NAMALWA (cell line): ENCODE measurements at places on chromosomes 3 and 15.

- DNase-seq: no peak
These were observed 40.0 kb upstream of the ATP10A start for GRCh38 chr15:25903024-25903581.

DNA sequence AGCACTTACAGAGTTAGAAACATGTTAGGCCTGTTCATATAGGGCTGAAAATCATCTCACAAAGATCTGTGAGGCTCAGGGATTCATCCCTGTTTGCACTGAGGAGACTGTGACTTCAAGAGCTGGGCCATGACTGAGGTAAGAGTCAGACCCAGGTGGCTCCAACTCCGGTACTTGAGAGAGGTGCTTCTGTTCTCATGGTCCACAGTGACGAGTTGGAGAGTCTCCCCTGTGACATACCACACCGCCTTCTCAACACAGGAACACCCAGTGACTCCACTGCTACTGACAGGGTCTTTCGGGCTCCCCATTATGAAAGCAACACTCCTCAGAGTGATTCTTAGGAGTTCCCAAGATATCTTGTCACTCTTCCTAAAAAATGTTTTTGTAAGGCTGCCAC is 27.4 kb downstream of the FSTL1 start:
- DNase-seq: no peak

GRCh38 chr15:63601704-63602185 is 4.6 kb downstream of the FBXL22 start:
- DNase-seq: peak; percentile 44

- no peak for DNase-seq
These were observed 226.6 kb downstream of the DPH6 start for GRCh38 chr15:35319354-35319753.

- DNase-seq: no peak
These were observed 31.4 kb downstream of the CTDSPL start for GRCh38 chr3:37892927-37893600.

GRCh38 chr3:10757021-10757820 is 58.8 kb upstream of the SLC6A11 start:
- DNase-seq: no peak

DNA sequence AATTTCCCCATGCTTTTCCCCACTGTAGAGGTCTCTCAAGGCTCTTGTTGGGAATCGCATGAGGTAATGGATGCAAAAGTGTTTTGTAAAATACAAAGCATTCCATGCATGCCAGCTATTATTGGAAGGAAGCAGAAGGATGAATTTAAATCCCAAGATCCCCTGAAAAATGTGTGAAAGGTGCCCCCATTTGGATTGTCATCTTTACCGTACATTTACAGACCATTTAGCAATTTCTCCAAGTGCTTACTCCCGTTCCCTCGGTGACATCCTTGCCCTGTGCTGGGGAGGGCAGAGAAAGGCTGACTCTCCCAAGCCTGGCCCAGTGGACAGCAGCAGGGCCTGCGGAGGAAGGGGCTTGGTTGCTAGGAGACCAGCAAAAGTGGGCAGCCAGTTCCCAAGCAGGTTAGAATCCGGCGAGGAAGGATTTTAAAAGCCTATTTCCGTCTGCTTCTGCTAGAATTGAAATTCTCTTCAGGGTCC is 31.1 kb upstream of the NEO1 start:
- DNase-seq: no peak

DNA sequence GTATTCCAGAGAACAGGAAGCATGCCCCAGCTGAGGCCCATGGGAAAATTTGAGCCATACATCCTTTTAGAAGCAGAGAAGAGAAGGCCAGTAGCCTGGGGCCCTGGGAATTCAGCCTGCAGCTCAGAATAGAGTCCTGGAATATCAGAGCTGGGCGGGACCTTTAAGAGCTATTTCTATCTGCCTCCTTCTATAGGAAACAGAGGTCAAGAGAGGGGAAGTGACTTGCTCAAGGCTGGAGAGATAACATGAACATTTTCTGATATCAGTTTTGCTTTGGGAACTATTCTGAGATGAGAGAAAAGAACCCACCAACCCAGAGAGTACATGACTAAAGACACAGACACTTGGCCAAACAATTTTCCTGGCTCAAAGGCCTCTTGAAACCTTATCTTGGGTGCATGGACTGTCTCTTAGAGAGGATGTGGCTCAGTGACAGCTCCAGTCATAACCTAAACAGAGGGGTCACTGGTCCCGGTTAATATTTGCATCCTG is 26.0 kb downstream of the MASP1 start:
- DNase-seq: no peak

GRCh38 chr15:42401544-42402454 is 42.5 kb downstream of the CAPN3 start:
- peak; percentile 70 for DNase-seq

- no peak for DNase-seq
These were observed 54.4 kb downstream of the WDR76 start for GRCh38 chr15:43881245-43881644.

- DNase-seq: peak; percentile 13
These were observed 24.0 kb downstream of the CP start for GRCh38 chr3:149197669-149198068.

DNA sequence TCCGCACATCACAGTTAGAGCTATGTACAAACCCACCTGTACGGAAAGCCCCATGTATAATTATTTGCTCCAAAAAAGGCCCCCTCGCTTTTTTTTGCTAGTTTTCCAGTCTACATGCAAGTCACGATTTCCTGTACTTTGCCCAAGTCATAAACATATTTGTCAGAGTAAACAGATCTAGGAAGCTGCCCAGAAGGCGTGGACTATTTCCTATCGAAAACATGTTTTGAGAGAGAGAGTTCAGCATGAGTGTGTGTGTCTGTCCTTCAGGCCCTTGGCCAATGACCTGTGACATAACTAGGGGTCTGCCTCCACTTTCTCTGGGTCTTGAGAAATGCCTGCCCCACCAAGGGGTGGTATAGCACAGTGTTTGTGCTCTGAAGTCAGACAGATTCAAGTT is 72.7 kb upstream of the HACD2 start:
- no peak for DNase-seq

GRCh38 chr15:90291679-90292356 is 26.3 kb downstream of the NGRN start:
- peak; percentile 80 for DNase-seq

DNA sequence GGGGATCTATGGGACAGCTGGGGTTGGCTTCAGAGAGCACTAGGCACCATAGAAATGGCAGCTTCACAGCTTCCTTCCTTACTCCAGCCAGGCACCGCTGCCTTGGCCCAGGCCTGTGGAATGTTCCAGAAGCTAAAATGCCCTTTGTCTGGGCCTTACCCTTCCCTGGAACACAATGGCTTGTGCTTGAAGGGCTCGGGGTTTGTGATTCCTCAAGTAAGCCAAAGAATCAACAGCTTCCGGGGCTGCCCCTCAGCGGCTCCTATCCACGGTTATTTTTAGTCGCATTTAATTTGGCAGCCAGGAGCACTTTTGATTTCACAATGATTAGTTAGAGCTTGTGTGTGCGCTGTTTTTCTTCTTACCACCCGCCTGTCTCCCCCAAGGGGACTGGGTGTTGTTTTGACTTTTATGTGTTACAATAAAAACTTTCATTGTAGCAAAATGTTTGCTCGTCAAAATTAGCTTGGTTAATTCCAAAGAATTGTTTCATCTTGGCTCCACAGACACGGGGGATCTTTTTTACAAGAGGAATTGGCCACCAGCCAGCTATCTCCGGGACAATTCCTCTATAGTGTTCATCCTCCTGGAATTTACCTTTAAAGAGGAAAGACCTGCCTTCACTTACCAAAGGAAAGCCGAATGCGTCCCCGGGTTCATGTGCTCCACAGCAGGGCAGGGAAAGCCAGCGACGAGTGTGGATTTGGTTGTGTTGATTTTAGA is 73.8 kb downstream of the TLE3 start:
- DNase-seq: no peak

DNA sequence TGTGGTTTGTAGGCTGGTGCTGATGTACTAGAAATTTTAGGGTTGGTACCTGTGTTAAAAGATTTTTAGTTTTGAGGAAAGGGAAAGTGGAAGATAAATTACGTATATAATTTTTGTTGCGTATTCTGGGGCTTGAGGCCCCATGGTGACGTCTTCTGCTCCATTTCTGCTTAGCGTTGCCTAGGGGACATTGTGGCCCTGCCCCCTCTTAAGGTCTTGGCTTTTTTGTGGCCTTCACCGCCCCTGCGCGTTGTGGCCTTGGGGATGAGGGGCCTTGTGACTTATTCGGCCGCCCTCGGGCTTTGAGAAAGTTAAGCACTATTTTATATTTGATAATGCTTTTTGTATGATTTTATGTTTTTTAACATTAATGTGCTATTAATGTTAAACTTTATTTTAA is 182.0 kb downstream of the KLF13 start:
- DNase-seq: no peak

- no peak for DNase-seq
These were observed 13.7 kb downstream of the LRRK1 start for GRCh38 chr15:100932676-100933348.

- no peak for DNase-seq
These were observed at the start of gene TRIM69 for GRCh38 chr15:44736181-44736765. TSS of gene TRIM69 (plus strand) at chr15:44736528. CDS start at chr15:44736705, 177 bp downstream.

DNA sequence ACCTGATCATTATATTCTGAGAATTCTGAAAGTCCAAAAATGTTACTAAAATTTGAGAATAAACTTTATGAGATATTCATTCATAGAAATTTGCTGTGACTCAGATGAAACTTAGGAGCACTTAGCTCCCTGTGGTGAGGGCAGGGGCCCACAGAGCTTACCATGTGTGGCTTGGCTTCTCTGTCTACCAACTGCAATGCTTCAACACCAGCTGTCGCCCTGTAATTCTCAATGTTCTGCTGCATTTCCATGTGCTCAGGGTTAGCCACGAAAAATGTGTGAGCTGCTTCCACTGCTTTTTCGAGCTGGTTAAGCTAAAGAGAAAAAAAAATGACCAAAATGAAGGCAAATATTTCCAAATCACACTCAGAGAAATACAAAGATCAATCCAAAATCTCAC is 125.6 kb downstream of the P3H2 start:
- no peak for DNase-seq

- DNase-seq: no peak
These were observed 39.2 kb downstream of the STAG1 start for GRCh38 chr3:136712941-136713340.

DNA sequence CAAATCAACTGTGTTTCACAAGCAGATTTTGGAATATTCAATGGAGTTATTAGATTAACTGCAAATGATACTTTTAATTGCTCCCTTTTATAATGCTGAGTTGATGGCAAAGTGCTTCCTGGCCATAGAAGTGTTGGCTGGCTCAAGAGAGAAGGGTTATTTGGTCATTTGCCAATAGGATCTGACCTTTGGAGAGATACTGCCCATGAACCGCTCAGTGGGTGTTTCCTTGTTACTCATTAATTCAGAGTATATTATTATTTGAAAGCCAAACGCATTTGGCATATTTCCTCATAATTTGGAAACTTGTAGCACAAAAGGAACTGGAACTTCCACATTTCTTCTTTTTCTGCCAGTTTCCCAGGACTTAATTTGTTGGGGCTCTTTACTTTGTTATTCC is 234.7 kb downstream of the CDIN1 start:
- DNase-seq: no peak

GRCh38 chr3:52458031-52458760 is 2.8 kb downstream of the NISCH start:
- no peak for DNase-seq

- DNase-seq: no peak
These were observed 407.0 kb downstream of the GAP43 start for GRCh38 chr3:116030131-116030850.

GRCh38 chr3:193016437-193016901 is 98.8 kb upstream of the MB21D2 start:
- no peak for DNase-seq

DNA sequence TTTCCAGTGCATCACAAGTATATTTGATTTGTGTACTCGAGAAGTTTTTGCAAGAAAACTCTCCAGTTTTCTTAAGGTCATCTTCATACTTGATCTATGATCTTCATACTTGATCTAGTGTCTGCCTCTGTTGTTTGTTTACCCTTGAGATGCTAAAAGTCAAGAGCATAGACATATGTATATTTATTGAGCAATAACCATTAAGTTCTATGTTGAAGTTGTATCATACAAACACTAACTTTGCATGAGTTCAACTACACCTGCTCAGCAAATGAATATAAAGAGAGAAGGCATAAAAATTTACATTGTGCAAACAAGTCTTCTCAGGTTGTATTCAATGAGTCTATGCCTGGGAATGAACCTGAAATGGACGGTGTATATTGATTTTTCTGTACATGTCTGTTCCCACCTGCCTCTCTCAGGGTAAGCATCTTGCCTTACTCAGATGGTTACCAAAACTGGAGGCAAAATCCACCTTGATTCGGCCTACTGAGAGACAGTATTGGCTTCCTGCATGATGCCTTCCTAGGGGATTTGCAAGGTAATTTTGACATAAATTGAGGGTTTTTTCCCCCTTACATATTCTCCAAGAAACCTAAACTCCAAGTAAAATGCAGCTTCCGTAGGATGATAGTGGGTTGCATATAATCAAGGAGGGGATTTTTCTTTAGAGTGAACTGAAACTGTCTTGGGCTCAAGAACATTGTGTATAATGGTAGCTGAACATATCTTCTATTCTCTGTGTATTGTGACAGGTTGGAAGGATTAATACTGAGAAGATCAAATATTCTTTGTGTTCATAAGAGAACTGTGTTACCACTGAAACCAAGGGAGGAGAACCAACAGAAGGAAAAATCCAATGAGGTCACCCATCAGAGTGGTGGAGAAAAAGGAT is 110.4 kb downstream of the FILIP1L start:
- DNase-seq: no peak

- no peak for DNase-seq
These were observed 18.7 kb downstream of the CRBN start for GRCh38 chr3:3160826-3161225.

GRCh38 chr3:150370999-150371398 is 37.1 kb upstream of the TSC22D2 start:
- no peak for DNase-seq

- no peak for DNase-seq
These were observed 325.0 kb upstream of the CNTN4 start for GRCh38 chr3:1773679-1774078.

GRCh38 chr3:174397848-174398247 is 461.3 kb upstream of the NAALADL2 start:
- peak; percentile 49 for DNase-seq

GRCh38 chr3:38088126-38089078 is 48.5 kb downstream of the ACAA1 start:
- DNase-seq: no peak

- DNase-seq: no peak
These were observed at the start of gene SLC51B for GRCh38 chr15:65044724-65045481. TSS of gene SLC51B (plus strand) at chr15:65045387. CDS start at chr15:65050005, 4,618 bp downstream.

- DNase-seq: no peak
These were observed 724.2 kb upstream of the CFAP20DC start for GRCh38 chr3:59774000-59774399.

- peak; percentile 1 for DNase-seq
These were observed 72.2 kb downstream of the DZIP3 start for GRCh38 chr3:108661699-108662098.
